GM13977 (cell line): ENCODE measurements at places on chromosomes 5 and 9.

- peak; percentile 96 for DNase-seq
Observed at GRCh38 chr9:135701959-135702721, at the start of gene KCNT1. Gene KCNT1, plus strand, starts transcription at chr9:135702185. Its CDS starts 74 bp downstream, at chr9:135702259.

DNA sequence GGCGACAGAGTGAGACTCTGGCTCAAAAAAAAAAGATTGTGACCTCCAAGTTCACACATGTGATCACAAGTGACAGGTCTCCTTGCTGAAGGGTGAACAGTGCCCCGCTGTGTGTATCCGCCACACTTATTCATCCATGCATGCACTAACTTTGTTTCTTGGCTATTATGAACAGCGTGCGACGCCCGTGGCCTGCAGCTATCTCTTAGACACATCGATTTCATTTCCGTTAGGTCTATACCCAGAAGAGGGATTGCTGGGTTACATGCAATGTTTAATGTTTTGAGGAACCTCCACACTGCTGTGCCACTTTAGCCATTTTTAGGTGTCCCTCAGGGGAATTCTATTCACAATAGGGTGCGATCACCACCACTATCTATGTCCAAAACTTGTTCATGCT is 12.1 kb upstream of the EGFL7 start:
- DNase-seq, result no peak

DNA sequence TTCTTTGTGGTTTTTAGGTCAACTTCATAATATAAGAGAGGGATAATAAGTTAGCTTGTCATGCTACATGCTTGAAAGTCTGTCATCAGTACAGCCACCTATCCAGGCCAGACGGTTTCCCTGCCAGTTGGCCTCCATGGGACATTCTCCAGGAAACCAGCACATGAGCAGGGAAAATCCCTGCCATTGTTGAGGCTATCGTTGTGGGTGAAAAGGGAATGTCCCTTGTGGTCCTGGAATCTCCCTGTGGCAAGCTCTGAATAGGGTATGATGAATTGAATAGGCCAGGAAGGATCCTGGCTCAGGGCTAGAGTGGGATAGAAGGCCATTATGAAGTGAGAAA is 12.3 kb downstream of the F2RL1 start:
- DNase-seq, result no peak

- DNase-seq, result no peak
Observed at GRCh38 chr5:88698290-88698689, 184.7 kb downstream of the MEF2C start.

DNA sequence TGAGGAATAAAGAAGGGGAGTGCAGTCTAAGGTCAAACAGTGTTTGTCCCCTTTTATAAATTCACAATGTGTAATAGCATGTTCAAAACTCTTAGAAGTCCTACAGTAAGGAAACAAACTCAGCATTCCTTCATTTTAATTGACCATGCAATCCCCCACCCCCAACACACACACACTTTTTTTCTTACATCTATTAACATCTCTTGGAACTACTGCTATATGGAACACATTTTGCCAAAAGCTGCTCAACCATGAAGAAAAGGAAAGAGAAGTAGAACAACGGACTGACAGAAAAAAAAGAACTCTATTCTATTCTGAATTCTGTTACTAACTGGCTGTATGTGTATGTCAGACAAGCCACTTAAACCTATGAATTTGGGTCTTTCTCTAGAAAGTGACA is 2.8 kb upstream of the CTNNAL1 start:
- DNase-seq, result no peak

DNA sequence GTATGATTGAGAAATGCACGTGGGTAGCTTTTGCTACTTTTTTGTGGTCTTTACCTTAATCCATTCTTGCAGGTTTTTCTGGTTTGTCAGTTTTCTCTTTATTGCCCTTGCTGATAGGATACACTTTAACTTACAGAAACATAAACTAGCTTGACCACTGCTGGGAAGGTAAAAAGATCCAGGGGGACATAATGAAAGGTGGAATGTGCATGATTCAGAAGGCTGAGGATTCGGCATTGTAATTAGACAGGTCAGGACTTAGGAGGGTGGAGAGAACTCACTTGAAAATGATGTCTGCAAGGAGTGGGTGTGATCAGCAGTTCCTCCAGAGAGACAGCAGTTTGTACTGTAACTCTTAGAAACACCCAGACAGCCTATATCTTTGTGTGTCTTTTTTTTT is 19.8 kb upstream of the TXNDC8 start:
- no peak for DNase-seq

- DNase-seq, result no peak
Observed at GRCh38 chr5:133472829-133473228, 139.5 kb downstream of the FSTL4 start.

GRCh38 chr5:154103233-154103632 is 64.5 kb downstream of the MFAP3 start:
- DNase-seq, result no peak

- DNase-seq, result no peak
Observed at GRCh38 chr5:137395011-137395755, 103.9 kb downstream of the SPOCK1 start.

DNA sequence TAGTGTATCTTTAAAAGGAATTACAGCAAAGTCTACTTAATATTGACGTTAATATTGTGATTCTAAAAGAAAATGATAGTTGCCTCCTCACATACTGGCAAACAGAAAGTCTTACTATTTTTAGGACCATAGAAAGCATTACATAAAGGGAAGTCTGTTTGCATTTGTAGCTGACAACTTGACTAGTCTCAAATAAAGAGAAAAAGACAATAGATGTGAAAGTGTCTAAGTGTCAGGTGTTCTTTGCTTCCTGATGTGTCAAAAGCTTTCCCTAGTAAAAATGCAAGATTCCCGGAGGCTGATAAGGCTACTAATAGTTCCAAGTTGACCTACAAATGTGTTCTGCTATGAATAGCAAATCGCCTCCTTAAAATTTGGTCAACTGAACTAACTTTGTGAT is 259.7 kb downstream of the CDH10 start:
- DNase-seq, result no peak

DNA sequence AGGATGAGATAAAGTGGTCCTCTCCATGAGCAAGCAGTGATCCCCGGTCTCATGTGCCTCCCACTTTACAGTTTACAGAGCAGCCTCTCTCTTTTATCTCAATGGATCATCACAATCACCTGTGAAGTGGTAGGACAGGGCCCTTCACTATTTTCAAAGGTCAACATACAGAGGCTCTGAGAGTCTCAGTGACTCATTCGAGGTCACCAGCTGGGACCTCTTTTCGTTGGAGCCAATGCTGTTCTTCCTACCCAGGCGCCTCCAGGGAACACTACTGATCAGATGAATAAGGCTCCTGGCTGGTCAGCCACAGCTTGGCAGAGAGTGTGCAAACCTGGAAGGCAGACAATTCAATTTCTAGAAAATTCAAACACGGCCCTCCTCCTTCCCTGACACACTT is 16.6 kb downstream of the GGTA1 start:
- DNase-seq, result no peak

DNA sequence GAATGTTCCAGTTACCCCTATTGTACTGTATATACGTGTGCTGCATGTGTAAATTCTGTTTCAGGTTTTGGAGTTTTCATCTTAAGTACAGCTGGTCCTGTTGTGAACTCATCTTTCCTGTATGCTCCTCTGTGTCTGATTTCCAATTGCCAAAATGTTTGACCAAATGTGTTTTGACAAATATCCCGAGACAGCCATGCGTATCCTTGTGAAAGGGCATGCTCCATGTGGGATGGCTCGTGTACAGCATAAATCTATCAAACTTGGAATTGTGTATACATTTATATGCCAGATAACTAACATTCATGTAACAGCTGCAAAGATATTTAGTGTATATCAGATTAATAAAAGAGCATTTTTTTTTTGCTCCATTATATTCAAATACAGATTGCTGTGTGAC is 69.5 kb upstream of the IQGAP2 start:
- no peak for DNase-seq
